ENCODE measurements at places on chromosomes 7 and 10.
A peak's percentile ranks its signal among the peaks of the same experiment; 100 is the strongest.

GRCh38 chr7:13028825-13029099 lies 341.3 kb downstream of the ARL4A start:
- no peak for DNase-seq

DNA sequence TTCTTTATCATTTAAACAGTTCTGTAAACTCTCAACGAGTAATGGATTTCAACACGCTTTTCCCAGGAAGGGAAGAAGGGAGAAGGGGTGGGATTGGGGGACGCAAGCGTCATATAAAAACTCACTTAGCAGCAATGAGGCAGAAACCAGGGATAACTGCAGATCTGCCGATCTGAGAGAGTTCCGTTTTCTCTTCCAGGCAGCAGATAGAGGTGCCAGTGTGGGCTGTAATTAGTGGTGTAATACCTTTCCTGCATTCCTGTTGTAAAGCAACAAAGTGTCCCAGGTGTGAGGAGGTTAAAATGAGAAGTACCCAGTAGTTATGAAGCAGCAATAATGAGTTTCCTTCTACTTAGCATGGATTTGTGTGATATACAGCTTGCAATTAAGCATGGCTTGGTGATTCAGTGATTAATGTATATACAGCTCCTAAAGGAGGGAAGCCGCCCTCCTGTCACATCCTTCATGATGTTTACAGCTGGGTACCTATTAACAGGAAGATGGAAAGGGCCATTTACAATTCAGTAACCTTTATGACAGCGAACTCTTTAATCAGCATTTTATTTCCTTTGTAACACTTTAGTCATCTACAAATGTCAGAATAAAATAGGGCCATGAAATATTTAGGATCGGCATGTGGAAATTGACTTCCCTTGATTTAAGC lies 271.9 kb downstream of the LRMDA start:
- DNase-seq: no peak

DNA sequence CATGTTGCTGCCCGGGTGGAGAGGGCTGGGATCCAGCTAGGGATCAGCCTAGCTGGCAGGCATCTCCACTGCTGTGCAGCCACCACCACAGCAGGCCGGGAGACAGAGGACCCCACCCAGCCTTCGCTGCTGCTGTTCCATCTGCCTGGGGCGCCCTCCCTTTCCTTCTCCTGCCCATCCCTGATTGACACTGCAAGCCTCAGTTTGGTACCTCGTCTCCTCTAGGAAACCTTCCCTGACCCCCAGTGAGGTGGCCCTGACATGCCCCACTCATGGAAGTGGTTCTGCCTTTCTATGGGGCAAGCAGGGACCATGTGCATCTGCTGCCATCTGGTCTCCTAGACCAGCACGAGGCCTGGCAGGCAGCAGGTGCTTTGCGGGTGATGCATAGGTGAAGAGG lies 30.4 kb upstream of the DPYSL4 start:
- no peak for DNase-seq

DNA sequence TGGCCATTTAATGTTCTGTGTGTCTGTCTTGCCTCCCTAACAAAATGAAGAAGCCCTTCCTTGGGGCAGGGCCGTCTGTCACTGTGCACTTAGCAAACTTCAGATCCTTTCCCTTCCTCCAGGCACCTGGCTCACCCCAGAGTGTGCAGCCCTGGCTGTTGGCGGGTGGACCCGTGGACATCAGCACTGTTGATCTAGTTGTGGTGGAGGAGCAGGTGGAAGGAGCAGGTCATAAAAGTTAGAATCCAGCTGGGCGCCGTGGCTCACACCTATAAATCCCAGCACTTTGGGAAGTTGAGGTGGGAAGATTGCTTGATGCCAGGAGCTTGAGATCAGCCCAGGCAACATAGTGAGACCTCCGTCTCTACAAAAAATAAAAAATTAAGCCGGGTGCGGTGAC lies 12.7 kb downstream of the RAB19 start:
- DNase-seq: no peak

DNA sequence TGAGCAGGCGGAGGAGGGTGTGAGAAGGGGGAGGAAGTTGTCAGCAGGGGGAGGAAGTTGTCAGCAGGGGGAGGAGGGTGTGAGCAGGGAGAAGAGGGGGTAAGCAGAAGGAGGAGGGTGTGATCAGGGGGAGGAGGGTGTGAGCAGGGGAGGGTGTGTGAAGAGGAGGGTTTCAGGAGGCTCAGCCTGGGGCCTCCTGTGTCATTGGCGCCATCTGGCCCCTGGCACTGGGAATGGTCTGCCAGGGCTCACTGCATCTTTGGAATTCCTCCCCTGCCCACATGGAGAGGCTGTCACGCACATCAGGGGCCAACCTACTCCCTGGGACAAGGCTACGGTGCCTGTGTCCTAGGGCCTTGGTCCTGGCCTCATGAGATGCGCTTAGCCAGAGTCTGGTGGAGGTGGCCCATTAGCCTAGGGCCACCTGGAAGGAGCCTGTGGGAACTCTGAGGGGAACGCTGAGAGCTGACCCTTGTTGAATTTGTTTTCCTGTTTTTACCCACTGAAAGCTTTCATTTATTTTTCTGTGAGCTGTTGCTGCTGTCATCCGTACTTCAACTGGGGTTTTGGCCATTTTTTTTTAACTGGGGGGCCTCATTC lies 18.0 kb downstream of the CAMK2B start:
- peak; percentile 74 for DNase-seq

DNA sequence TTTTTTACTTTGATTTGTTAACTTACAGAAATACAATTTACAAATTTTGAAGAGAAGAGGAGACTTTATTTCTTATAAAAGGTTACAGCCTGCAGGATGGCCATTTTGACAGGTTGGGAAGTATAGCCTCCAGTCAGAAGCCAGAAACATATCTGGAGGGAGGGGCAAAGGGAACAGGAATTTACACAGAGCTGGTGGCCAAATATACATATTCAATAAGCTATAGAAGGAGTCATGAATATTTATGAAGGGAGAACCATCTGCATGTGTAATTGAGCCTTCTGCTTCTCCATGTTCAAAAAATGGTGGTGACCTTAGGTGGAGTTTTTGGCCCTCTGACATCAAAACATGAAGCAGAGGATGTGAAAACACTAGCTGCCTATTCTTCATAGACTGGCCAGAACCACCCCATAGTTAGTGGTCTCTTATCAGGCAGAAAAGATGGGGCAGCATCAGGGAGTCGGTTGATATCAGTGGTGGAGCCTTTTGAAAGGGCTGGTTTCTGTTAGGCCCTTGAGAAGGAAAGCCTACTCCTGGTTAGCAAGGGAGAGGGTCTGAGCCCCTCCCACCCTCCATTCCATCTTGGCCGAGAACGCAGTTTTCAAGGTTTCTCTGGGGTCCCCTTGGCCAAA lies 57.2 kb downstream of the ENTPD1 start:
- DNase-seq: no peak

GRCh38 chr7:30173058-30173897 lies 38.5 kb downstream of the MTURN start:
- DNase-seq: peak; percentile 35

DNA sequence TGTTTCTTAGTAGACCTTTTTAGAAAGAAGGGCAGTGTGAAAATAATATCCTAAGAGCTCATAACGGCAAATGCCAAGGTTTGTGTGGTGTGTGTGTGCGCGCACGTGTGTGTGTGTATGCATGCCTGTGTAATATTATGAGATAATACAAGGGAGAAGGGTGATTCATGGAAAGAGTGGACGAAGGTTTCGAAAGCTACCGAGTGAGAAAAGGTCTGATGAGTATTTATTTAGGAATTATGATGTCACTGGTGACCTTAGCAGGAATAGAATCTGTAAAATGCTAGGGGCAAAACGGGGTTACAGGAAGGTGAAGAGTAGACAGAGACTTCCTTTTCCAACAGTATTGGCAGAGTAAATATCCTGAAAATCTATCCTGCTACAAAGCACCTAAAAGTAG lies 107.3 kb downstream of the AHR start:
- DNase-seq: no peak

GRCh38 chr10:123562387-123562786 lies 103.8 kb upstream of the GPR26 start:
- DNase-seq: no peak

DNA sequence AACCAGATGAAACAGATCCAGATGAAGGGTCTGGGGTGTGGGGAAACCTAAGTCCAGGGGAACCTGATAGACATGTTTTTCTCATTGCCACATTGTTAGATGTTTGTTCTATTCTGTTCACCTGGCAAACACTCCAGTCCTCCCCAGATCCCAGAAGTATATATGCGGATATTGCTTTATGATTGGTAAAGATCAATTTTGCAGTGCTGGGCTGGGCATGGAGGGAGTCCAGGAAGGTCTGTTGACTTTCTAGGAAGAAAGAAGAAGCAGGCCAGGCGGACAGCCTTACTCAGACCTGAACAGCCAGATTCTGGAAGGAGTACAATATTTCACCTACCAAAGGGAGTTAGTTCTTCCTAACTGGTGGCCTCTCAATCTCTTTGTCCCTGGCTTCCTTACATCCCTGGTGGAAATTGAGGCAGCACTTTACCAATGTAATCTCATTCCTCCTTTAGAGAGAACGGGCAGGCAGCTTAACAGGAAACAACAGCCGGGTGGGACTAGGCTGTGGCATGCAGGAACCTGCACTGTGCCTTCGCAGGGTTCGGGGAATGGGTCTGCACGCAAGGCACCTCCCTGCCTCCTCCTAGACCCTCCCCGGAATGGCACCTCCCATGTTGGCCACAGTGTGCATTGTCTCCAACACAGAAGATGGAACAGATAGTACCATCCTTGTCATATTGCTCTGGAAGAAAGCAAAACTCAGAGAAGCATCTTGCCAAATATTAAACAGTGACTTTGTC lies 930 bp downstream of the GIMAP6 start:
- no peak for DNase-seq

- no peak for DNase-seq
Observed at GRCh38 chr10:17237915-17238444, 9.9 kb downstream of the VIM start.

Measured in iPS-NIHi11 (cell line).